ENCODE measurements at places on chromosomes 7 and 10.

GRCh38 chr10:68446179-68446578 lies 25.6 kb downstream of the DNA2 start:
- no peak for DNase-seq

GRCh38 chr7:29030781-29031275 lies 72.7 kb upstream of the TRIL start:
- DNase-seq: no peak

- DNase-seq: no peak
Measured at GRCh38 chr10:17415046-17415658, 39.2 kb downstream of the ST8SIA6 start.

- no peak for DNase-seq
Measured at GRCh38 chr7:45021604-45022296, 21.7 kb downstream of the CCM2 start.

DNA sequence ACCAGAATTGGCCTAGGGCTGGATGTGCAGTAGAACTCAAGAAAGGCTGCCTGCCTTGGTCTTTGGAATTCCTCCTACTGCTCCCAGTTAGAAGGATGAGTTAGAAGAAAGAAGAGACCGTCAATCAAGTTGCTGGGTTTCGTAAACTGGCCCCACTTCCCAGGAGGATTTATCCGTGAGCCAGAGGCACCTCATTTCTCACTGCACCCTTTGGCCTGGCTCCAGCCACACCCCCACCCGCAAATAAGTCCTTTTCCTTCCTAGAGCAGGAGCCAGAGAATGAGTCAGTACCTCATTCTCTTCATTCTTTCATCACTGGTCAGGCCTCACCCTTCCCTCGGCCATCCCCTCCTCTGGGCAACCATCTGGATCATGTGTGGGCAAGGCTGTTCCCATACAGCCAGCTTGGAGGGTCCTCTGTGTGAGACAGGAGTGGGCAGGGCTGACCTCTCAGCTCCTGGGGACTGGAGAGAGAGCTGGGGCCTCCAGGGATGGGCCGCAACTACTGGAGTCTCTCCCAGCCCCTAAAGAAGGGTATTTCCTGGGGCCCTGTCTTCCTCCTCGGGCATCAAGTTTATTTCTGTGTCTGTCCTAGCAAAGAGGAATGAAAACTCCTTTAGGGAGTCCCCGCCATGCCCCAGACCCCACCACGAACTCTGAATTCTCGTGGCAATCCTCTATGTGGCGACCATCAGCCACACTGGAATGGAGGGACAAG lies 87.2 kb upstream of the DUSP5 start:
- DNase-seq: no peak

GRCh38 chr10:8041992-8042720 lies 12.3 kb upstream of the GATA3 start:
- no peak for DNase-seq

DNA sequence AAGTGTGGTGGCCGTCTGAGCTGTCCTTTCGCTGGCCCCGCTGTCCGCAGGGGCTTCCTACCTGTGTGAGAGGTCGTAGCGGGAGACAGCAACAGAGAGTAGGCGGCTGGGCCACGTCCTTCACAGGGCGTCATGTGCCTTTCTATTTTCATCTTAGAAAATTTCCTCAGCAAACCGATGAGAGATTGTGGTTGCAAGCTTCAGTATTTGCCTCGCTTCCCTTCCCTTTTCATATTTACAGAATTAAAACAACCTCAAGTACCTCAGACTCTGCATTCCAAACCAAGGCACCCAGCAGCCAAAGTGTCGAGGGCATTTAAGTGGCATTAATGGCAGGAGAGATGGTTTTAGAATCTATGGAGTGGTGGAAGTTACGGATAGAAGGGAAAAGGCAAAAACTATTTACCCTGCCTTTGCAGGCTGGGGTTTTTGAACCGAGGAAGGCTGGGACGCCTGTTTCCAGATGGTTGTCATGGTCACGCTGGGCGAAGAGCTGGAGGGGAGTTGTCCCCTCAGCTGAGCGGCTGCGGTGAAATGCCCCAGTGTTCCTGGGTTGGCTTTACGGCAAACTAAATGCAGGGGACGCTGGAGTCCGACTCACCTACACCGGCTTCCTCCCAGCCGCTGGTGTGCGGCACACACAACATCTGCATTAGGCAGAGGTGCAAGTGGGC lies 41.9 kb downstream of the WIPI2 start:
- DNase-seq: no peak

DNA sequence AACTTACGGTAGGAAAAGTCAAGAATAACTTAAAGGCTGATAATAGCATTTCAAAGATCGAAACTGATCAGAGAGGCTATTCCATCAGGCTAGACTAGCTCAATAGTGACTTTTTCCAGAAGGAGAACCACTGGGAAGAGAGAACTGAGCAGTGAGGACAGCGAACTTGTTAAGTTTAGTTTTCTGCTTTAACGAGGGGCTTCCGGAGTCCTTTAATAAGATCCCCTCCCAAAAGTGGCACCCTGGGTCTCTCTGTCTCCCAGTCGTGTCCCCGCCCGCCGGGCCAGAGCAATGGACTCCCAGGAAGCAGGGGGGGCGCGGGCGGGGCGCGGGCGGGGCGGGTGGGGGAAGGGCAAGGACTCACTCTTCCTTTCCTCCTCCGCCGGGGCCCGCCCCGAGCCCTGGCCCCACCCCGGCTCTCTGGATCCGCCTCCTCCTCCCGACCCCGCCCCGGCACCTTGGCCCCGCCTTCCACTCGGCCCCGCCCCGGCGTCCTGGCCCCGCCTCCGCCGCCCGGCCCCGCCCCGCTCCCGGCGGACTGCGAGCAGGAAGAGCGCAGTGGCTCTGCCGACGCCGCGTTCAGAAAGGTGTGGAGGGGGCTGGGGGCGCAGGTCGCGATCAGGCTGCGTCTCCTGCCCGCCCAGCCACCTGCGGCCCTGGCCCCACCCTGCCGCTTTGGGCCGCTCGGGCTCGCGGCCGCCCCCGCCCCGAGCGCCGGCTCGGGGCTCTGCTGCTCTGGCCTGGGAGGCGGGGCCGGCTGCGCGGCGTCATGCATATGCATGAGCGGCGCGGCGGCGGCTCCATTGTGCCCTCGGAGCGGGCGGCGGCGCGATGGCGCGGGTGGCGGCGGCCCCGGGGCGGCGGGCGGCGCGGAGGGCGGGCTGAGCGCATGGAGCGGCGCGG lies at the start of gene ZMIZ2:
ZMIZ2 (plus strand) TSS at position 803 of the 903 bp plus-strand sequence. CDS start 7,403 bp downstream, outside the sequence.
- peak; percentile 90 for DNase-seq
